ENCODE measurements at places on chromosomes 3 and 15. TPM values are rescaled to one million over a fixed set of nuclear protein-coding genes. Genes with fewer than 3 reads are reported as not detected.

RETNLB gene
- total RNA-seq = not detected

- no peak for DNase-seq
These were observed 6.9 kb downstream of the IFT122 start for GRCh38 chr3:129446926-129447325.

ATP13A5 gene
- not detected for total RNA-seq

DNA sequence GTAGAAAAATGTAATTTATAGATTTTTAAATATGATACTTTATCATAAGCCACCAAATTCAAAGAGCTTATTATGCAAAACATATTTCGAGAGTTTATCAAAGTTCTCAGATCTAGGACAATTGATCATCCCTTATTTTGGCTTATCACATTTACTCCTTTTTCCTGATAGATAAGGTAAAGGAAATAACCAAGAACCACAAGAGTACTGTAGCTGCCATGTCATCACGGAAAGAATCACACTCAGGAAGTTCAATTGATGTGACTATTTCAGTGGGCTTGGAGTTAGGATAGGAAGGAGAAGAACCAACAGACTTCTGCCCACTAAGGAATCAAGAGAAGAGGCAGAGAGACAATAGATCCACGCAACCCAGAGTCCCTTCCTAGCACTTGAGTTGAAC is 142.7 kb upstream of the TMCO5A start:
- DNase-seq = no peak

C3orf49 gene
- total RNA-seq = not detected

DNA sequence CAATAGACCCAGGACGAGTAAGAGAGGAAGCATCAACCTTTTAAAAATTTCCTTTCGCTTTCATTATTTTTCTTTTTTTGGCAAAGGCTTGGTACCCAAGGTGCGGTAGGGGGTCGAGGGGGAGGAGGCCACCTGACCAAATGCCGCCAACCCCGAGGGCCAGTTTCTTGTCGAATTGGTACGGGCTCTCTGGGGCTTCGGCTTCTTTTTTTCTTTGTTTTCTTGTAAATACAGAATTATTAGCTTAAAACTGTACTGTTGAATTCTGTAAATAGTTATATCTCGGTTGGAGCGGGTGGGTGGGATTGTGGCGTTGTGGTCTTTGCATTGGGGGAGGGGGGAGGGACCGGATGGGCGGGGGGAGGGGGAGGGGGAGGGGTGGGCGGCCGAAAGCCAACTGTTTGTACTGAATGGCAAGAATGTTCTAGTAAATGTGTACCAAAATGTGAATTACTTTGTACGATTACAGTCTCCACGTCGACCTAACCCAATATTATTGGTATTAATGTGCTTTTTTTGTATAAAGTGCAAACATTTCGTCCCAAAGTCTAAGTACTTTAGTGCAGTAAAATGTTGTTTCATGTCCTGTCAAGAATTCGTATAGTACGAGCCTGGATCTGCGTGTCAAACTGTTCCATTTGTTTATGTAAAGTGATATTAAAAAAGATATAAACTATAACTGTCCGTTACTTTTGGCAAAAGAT is 4.7 kb downstream of the ZIC1 start:
- no peak for DNase-seq

TMEM158 gene
- 19.3 TPM for total RNA-seq

DNA sequence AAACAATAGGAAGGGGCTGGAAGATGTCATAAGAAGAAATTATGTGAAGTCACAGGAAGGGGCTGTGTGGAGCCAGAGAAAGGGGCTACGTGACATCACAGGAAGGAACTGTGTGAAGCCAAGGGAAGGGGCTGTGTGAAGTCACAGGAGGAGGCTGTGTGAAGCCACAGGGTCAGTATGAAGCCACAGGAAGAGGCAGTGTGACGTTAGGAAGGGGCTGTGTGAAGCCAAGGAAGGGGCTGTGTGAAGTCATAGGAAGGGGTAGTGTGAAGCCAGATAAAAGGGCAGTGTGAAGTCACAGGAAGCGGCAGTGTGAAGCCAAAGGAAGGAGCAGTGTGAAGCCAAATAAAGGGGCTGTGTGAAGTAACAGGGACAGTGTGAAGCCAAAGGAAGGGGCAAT is 32.5 kb downstream of the GASK1A start:
- no peak for DNase-seq

DNA sequence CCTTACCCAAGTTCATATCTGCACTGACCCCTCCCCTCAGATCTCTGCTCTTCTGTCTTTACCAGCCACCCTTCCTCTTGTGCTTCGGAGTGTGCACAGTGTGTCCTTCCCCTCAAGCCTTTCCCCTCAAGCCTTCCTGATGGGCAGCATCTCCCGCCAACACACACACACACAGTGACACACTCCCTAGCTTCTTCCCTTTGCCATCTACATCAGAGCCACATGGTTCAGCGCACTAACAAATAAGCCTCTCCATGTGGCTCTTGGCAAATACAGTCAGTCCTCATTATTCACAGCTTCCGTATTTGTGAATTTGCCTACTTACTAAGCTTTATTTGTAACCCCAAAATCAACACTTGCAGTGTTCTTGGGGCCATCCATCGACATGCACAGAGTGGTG is 37.5 kb downstream of the SH3BP5 start:
- no peak for DNase-seq
